ENCODE measurements at places on chromosomes 5 and 9.
A peak's percentile ranks its signal among the peaks of the same experiment; 100 is the strongest.

GRCh38 chr5:133944263-133945185 is 23.9 kb downstream of the C5orf15 start:
- DNase-seq = peak; percentile 29

GRCh38 chr5:122694884-122695283 is 80.0 kb upstream of the SNX2 start:
- no peak for DNase-seq

DNA sequence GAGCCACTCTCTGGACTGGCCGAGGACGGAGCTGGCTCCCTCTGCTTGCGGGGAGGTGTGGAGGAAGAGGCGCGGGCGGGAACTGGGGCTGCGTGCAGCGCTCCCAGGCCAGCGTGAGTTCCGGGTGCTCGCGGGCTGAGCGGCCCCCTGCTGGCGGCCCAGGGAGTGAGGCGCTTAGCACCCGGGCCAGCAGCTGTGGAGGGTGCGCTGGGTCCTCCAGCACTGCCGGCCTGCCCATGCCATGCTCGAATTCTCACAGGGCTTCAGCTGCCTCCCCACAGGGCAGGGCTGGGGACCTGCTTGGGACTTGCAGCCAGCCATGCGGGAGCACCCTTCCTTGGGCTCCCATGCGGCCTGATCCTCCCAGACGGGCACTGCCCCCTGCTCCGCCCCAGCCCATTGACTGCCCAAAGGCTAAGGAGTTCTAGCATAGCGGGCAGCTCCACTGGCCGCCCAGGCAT is 416.9 kb downstream of the MRPS30 start:
- no peak for DNase-seq

- DNase-seq = no peak
Observed at GRCh38 chr9:92180002-92180400, 64.8 kb upstream of the SPTLC1 start.

DNA sequence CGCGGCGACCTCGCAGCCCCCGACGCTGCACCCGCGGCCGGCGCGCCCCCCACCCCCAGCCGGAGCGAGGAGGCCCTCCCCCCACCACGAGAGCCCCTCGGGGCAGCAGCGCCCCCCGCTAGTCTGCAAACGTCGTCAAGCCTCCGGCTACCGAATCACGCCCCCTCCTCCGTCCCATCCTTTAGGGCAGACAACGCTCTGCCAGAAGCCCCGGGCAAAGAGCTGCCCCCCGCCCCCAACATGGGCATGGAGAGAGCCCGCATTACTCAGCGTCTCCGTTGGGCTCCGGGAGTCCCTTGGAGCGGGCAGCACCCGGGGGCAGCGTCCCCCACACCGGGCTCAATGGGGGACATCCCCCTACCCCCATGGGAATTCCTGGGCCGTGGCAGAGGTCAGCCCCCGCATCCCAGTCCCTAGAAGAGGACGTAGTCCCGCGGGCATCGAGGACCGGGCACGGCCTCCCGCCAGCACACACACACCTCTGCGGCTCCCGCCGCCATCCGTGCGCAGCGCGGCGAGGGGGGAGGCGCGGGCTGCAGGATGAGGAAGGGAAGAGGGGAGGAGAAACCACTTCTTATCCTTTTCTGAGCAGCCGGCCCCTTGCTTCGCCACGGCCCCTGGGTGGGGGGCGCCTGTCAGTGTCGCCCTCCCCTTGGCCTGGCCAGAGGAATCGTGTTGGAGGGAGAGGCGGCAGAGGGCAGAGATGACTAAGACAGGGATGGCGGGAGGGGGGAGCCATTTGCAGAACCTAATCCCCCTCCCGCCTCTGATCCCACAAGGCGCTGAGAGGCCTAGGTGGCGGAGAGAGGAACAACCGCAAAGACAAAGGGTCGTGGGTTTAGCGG is 750 bp downstream of the DNM1 start:
- DNase-seq = peak; percentile 73

DNA sequence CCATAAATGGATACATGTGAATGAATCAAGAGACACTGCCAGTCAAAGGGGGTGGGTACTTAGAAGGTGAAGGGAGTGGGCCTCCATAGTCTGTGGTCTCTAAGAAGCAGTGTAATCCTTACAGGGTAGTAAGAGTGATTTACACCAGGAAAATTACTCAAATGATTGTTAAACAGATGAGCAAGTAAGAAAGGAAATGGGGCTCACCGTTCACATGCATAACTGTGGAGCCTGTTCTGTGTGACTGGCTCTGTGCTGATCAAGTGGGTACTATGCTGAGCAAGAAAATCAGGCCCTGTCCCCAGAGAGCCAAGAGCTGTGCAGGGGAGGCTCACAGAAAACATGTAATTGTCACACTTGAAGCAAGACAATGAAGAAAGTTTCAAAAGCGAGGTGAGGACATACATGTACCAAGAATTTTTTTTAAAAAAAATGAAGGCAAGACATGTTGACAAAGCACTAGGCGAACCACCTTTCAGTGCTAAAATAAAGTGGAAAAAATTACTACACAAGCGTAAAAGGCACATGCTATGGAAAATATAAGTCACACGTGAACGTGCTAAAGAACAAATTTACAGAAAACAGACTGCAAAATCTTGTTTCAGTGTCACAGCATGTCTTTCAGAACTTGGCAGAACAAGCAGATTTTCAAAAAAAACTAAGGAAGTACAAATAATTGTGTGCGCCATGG is 2.5 kb downstream of the BTNL8 start:
- no peak for DNase-seq

DNA sequence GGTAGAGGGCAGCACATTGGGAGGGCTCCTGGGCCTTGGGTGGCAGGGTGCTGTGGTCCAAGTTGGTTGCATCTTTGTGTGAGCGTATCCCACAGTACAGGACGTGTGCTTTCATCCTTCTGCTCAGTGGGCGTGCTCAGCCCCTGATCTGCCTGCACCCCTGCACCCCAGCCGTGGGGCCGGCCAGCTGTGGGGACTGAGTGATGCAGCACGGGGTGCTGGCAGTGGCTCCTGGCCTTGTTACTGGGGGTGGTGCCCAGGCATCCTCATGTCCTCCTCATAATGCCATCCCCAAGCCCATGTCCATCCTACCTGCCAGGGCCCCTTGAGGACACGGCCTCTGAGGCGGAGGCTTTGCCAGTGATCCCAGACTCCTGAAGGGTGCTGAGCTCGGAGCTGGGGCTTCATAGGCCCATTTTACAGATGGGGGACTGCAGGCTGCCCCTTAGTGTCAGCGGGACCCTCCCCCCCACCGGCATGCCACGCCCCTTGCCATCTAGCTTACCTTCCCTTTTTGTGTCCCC is 100.7 kb downstream of the PHF2 start:
- no peak for DNase-seq

DNA sequence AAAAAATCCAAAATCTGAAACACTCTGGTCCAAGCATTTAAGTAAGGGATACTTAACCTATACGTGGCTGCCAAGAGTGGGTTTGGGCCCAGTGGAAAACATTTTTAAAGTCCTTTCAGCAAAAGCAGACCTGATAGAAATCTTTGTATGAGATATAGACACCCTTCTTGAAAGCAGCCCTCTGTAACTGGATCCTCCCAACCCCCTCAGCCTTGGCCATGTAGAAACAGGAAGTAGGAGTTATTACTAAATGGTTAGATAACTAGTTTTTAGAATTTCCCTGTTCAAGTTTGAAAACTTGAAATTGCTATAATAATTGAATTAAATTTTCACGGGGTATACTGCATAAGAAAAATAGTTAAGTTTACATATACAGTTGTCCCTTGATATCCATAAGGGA is 111.3 kb upstream of the PCA3 start:
- peak; percentile 40 for DNase-seq

DNA sequence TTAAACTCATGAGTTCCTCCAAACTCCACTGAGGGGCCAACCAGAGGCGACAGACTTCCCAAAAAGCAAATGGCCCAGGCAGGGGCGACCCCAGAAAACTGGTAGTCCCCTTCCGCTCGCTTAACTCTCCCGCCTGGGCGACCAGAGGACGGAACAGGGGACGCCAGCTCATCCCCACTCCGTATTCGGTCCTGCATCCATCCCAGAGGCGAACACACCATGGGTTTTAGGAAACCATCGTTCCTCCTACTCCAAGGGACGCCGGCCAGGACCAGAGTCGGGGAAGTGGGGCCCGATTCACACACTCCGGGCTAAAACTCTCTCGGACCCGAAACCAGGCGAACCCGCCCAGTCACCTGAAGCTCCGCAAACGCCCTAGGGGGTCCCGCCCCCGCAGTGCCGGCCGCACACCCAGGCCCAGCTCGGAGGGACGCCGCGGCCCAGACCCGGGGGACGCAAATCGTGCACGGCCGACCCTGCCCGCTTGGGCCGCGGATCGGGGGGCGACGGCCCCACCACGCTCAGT is 478 bp downstream of the TEX10 start:
- peak; percentile 44 for DNase-seq

DNA sequence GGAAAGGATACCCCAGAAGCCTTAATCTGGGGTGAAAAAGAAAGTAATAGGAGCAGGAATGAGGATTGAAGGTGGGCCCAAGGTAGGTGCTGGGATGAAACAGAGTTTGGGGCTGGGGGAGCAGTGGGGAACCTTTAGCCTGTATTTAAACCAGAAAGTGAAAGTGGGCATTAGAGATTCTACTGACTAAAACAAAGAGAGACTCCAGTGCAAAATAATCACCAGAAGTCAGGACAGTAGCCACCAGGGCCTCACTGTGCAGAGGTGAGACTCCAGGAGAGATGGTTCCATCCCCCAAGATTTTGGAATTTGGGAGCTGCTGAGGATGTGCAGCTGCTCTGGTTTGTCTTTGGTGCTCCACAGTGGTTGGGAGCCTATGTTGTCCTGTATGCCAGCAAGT is 13.1 kb downstream of the DNAJB5 start:
- DNase-seq = no peak

DNA sequence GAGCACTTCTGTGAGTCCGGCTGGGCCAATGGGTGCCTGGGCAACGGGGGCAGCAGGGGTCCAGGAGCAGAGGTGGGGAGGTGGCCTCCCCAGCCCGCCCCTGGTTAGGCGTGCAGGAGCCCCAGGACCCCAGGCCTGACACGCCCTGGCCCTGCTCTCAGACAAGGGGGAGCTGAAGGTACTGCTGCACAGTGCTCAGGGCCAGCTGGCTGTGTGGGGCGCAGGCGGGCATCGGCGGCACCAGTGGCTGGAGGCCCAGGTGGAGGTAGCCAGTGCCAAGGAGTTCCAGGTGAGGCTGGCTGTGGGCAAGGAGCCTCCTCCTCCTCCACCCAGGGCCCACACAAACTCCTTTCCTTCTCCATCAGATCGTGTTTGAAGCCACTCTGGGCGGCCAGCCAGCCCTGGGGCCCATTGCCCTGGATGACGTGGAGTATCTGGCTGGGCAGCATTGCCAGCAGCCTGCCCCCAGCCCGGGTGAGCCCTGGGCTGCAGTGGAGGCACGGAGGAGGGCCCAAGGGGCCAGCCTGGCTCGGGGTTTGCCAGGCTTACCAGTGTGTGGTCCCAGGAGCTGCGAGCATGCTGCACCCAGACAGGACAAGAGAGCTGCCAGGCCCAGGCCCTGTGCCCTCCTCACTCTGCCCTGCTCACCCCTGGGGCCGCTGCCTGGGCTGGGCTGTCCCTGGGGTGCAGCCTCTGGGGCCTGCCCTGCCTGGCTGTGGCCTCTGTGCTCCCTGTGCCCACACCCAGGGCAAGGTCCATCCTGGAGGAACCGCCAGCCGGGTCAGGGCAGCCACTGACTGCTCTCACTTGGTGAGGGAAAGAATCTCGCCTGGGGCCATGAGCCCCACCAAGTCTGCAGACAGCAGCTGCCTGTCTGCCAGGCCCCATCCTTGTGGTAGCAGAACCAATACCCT is 7.0 kb downstream of the MAMDC4 start:
- DNase-seq = peak; percentile 54

DNA sequence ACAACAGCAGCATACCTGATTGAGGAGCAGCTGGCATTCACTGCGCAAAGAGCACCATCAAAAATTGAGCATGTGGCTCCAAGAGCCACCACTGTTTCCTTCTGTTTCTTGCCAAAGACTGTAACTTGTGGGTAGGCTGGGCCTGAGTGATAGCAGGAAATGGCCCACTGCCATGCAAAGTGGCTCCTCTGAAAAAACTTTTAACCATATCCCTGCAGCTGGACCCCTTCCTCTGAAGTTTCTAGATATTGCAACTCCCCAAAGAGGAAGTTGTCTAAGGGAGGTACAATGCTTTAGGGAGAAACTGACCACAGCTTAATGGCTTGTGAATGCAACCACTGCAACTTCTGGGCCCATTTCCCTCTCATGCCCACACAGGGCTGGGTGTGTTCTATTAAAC is 355.4 kb upstream of the PDE4D start:
- DNase-seq = peak; percentile 56

- peak; percentile 20 for DNase-seq
Observed at GRCh38 chr9:94554439-94555331, at the start of gene PCAT7. Gene PCAT7 (plus strand): TSS chr9:94555083.

DNA sequence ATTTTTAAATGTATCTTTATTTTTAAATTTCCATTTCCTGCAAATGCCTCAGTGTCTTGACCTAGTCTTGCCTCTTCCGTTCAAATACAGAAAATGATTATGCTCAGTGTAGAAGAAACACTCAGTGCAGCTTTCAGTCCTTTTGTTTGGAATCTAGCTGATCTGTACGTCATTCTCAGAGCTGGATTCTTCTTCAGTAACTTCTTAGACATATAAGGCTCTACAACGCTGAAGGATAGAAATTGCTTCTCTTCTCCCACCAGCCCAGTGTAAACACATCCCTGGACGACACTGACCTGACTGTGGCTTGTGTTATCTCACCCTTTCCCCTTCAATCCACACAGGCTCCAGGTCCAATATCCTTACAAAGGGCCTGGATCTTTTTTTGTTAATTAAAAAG is 3.2 kb upstream of the ALDH1B1 start:
- DNase-seq = peak; percentile 49

DNA sequence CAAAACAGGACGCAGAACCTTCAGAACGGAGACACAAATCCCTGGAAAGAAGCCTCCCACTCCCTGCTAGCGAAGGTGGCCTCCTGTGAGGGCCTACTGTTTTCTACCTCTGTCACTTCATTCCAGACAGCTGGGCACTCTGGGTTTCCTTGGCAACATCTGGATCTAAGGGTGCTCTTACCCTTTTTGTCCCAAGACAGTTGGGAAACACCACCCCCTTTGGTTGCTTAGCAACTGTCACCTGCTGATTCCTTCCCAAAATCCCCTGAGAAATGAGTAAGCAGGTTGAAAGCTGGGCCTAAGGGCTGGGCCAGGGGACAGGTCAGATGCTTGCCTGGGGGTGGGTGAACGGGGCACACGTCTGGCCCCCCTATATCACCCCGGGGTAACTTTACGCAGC is 29.4 kb downstream of the NANS start:
- DNase-seq = no peak

DNA sequence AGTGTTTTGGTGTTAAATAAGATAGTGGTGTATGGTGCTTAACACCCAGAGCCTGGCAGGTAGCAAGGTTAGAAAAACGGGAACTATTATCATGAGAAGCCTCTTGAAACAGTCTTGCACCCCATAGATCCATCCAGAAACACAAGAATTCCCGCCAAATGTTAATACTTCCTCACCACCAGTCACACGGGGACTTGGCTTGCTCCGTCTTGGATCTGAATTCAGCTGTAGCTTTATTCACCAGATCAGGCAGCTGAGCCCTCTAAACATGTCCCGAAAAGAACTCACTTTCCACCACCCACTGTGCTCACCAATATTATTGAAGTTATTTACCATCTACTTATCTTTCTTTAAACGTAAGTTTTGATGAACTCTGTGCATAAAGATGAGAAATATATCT is 101.6 kb upstream of the PTPN3 start:
- DNase-seq = no peak

Measured in muscle of leg (tissue), 16 donors.